Amygdala (tissue), 56 donors: ENCODE measurements at places on chromosomes 3 and 15.

GRCh38 chr3:98333989-98334606 lies 19.6 kb upstream of the OR5K4 start:
- DNase-seq, result no peak

- no peak for DNase-seq
Measured at GRCh38 chr3:32440611-32441350, 49.1 kb downstream of the CMTM7 start.

GRCh38 chr3:189907803-189908202 lies 212.9 kb downstream of the P3H2 start:
- no peak for DNase-seq

GRCh38 chr3:183370391-183370790 lies 58.0 kb downstream of the MCF2L2 start:
- DNase-seq, result no peak

GRCh38 chr3:156017352-156018030 lies 102.9 kb upstream of the KCNAB1 start:
- DNase-seq, result no peak

DNA sequence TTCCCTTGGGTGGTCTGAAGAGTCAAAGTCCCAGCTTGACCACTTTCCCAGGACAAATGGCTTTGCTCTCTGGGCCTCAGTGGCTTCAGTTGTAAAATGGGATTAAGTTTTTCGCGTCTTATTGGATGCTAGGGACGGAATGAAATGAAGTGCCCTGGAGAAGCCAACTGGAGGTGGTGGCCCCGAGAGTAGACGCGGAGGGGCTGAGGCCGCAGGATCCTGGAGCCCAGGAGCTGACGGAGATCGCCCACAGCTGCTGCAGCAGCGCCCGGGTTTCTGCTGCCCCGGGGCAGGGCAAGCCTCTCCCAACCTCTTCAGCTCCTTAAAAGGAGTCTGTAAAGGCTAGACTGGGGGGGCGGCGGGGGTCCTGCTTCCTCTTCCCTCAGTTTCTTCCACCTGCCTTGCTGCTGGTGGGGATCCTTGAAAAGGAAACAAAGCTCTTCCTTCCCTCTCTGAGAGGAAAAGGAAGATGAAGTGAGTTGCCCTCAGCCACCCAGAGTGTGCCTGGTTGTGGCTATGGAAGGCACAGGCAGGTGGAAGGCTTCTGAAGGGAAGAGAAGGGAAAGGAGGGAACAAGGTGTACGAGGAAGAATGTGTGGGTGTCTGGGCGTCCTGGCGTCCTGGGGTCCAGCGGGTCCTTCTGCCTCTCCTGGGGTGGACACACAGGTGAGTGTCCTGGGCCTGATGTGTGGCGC lies 967 bp upstream of the BNC1 start:
- no peak for DNase-seq

DNA sequence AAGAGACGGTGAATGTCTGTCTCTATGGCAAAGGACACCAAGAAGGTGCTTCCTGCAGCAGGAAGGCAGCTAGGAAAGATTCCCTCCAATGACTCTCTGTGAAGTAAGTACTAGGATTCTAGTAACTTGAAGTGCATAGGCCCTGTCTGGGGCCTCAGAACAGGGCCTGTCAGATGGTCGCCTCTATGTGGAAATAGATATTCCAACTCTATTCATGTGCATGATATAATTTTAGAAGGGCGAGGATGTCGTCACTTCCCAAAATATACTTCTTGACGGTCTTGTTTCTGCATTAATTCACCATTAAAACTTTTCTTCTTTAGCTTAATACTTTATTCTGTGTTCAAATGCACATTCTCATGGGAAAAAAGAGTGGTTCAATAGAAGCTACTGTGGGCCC lies 167.0 kb downstream of the TLE3 start:
- DNase-seq, result no peak

DNA sequence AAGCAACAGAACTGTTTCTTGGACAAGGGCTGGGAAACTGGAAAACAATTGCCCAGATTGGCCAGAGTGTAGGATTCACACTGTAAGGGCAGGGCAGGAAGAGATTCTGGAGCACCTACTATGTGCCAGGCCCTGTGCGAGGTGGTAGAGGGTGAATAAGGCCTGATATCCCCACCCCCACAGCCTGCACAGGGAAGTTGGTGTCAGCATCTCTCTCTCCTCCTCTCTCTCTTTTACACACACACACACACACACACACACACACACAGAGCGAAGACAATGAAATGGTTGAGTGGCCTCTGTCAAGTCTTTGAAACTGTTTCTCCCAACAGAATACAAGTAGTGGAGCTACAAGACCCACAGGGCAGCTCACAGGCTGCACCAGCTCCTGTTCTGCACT lies 47.1 kb upstream of the SLCO2A1 start:
- DNase-seq, result no peak

DNA sequence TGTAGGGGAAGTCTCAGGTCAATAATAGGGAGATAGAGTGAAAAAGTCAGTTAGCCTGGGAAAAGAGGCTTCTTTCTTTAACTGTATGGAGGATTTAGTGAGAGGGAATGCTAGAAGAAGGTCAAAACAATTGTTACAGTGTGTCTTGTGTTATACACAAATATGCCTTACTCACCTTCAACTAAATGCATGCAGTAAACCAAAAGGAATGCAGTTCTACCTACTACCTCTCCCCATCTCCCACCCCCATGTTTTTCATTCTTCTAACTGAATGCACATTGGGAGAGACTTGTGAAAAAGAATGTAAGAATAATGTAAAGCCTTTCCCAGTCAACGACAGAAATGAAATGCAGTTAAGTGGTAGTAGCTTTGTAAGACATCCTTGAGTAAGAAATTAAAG lies 33.8 kb downstream of the CCDC66 start:
- DNase-seq, result no peak

DNA sequence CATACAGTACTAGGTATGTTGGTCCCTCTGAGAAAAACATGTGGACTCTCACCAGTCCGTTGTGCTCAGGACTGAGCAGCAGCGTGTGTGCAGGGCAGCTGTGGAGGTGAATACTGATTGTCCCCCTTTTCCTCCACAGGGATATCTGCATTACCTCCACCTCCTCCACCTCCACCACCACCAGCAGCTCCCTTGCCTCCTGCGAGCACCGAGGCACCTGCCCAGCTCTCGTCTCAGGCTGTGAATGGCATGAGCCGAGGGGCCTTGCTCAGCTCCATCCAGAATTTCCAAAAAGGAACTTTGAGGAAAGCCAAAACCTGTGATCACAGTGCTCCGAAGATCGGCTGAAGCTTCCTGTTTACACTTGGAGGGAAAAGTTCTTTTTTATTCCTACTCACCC lies 9.0 kb downstream of the PDHB start:
- DNase-seq, result no peak

DNA sequence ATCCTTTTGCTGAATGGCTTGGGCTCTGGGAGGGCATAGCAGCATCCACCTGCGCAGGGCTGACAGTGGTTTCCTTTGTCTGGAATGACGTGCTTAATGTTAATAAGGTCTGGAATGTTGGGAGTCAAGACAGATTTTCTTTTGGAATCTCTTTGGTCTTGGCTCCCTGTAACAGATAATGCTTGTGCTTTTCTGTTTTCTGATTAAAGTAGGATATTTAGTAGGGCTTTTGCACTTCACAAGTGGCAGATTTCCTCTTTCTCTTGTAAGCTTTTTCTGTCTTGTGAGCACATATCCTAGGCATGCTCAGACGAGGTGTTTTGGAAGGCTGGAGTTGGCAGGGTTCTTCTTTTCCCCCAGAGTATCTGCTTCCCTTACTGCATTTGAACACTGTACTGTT lies 189.6 kb downstream of the GHSR start:
- no peak for DNase-seq

GRCh38 chr3:74752290-74752689 lies 137.8 kb upstream of the CNTN3 start:
- DNase-seq, result no peak

- no peak for DNase-seq
Measured at GRCh38 chr3:134838599-134838998, 43.5 kb downstream of the EPHB1 start.
